Nasal cavity respiratory epithelium epithelial cell of viscerocranial mucosa (primary cell): ENCODE measurements at places on chromosomes 11 and 22. TPM values are rescaled to one million over a fixed set of nuclear protein-coding genes. Genes with fewer than 3 reads are reported as not detected.

BTBD18 gene
- not detected in 2 replicates for total RNA-seq

PIWIL4 gene
- total RNA-seq = 0.34 and 1.00 TPM in 2 replicates

AAMDC gene
- 3.4 and 6.8 TPM in 2 replicates for total RNA-seq

ANO1 gene
- total RNA-seq = 9.6 and 38.4 TPM in 2 replicates

NXPE2 gene
- total RNA-seq = 0.07 TPM in 1 of 2 replicates, not detected in the other

ZBTB16 gene
- total RNA-seq = under 0.01 and 2.6 TPM in 2 replicates

CCDC179 gene
- not detected in 2 replicates for total RNA-seq

CCDC116 gene
- total RNA-seq = 0.07 TPM in 1 of 2 replicates, not detected in the other

C22orf42 gene
- not detected in 2 replicates for total RNA-seq

DRICH1 gene
- 0.43 TPM in 1 of 2 replicates, not detected in the other for total RNA-seq

TREH gene
- total RNA-seq = not detected in 2 replicates

HTR3B gene
- not detected in 2 replicates for total RNA-seq

IGLL5 gene
- not detected in 2 replicates for total RNA-seq

CATSPERZ gene
- total RNA-seq = 0.14 and 0.34 TPM in 2 replicates

P2RY6 gene
- total RNA-seq = 0.64 TPM in 1 of 2 replicates, not detected in the other
